ENCODE measurements at places on chromosomes 12 and 14. TPM values are rescaled to one million over a fixed set of nuclear protein-coding genes. Genes with fewer than 3 reads are reported as not detected.

GRCh38 chr14:88233915-88234314 is 89.2 kb downstream of the KCNK10 start:
- DNase-seq = no peak

DNA sequence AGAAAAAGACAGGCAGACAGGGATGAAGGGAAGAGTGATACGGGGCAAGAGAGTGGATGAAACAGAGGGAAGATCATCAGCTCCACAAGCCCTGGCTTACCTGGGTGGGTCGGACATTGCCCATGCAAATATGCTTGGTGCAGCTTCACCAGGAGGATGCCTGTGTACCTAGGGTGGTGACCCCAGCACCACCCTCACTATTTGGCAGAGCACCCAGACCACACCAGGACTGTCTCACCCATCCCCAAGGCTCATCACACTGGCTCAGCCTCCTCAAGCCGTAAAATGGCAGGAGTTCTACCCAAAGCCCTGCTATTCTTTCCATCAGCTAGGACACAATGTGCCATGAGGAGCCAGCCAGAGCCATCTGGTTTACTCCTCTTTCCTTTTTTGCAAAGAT is 3.0 kb downstream of the GALNT8 start:
- no peak for DNase-seq

GRCh38 chr12:93855261-93855660 is 178.1 kb downstream of the CRADD start:
- DNase-seq = no peak

OTX2 gene
- not detected for total RNA-seq

STYK1 gene
- total RNA-seq = 43.1 TPM

GRCh38 chr12:122336015-122336946 is 70.0 kb upstream of the VPS33A start:
- peak; percentile 57 for DNase-seq

COCH gene
- 0.54 TPM for total RNA-seq

DNA sequence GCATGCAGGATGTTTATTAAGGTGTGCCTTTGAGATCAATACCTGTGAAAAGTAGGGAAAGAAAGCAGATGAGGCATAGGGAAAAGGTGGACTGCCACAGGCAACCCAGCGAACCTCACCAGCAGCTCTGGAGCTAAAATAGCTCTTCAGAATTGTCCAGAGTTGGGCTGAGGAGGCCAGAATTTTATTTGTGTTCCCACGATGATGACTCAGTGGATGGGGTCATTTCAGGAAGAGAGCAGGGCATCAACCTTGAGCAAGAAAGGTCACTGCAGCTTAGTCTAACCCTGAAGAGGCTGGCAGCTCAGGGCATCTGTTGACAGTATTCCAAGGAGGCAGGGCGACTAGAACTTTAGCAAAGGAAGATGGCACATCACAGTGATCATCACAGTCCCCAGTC is 696.1 kb downstream of the DIO2 start:
- DNase-seq = no peak

PRB4 gene
- not detected for total RNA-seq

GRCh38 chr12:22653075-22653474 is 28.1 kb downstream of the ETNK1 start:
- no peak for DNase-seq
